ENCODE measurements at places on chromosomes 5 and 9. TPM values are rescaled to one million over a fixed set of nuclear protein-coding genes. Genes with fewer than 3 reads are reported as not detected.
A peak's percentile ranks its signal among the peaks of the same experiment; 100 is the strongest.

The IL33 gene
- total RNA-seq = 0.05 TPM

The DPYSL3 gene
- 42.7 TPM for total RNA-seq

DNA sequence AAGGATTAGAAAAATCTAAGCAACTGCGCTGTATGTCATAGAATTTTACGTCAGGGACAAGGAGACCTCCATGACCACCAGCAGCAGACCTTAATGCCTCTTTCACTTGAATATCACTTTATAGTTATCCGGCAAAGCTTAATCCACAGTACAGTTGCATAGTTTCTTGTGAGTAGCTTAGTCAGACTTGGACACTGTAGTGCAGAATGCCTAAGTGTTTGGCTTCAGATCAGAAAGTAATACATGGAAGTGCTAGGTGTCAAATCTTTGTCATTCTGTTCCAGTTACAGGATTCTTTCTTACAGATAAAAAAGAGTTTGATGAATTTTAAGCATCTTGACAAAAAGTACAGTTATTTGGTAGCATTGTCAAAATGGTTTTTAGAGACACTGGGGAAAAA lies 239.9 kb upstream of the PAPPA start:
- no peak for DNase-seq
- no peaks in the 10 kb centered on the region for H3K36me3 ChIP-seq
- H3K27me3 ChIP-seq = no peaks in the 10 kb centered on the region
- H3K27ac ChIP-seq = no peak overlapping the region

GRCh38 chr9:133163504-133164172 lies at the start of gene GBGT1:
GBGT1 (minus strand) TSS chr9:133163914; CDS start chr9:133162412, 1,502 bp downstream.
- H3K27me3 ChIP-seq = peaks cover 15% of the 10 kb centered on the region
- DNase-seq = peak; percentile 58
- H3K27ac ChIP-seq = no peak within 1 kb of the TSS
- H3K4me1 ChIP-seq = no peaks in the 10 kb centered on the region

DNA sequence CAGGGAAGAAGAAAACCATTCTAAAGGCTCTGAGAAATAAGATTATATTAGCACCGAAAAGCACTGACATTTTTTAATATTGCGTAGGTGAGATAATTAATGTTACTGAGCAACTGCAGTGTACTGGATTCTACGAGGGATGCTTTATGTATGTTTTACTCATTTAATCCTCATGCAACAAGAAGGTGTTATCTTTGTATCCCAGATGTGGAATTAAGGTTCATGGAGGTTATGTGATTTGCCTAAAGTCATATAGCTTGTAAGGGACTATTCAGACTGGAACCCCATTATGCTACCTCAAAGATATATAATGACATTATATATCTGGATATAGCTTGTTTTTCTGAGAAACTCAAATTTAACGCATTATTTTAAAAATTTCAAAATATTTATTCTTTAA lies 2.5 kb downstream of the FBXO4 start:
- H3K4me1 ChIP-seq = no peaks in the 10 kb centered on the region
- no peak overlapping the region for H3K27ac ChIP-seq
- H3K27me3 ChIP-seq = no peaks in the 10 kb centered on the region
- DNase-seq = no peak
- peaks cover 6% of the 10 kb centered on the region for H3K36me3 ChIP-seq

GRCh38 chr9:93091056-93091452 lies 5.0 kb upstream of the CARD19 start:
- peaks cover 3% of the 10 kb centered on the region for H3K4me1 ChIP-seq
- no peaks in the 10 kb centered on the region for H3K27me3 ChIP-seq
- H3K27ac ChIP-seq = no peak overlapping the region
- H3K4me3 ChIP-seq = no peak overlapping the region

The F2RL1 gene
- total RNA-seq = 0.02 TPM

- H3K4me1 ChIP-seq = no peaks in the 10 kb centered on the region
- H3K4me3 ChIP-seq = no peak overlapping the region
- peaks cover 21% of the 10 kb centered on the region for H3K36me3 ChIP-seq
- DNase-seq = no peak
These were observed 77.0 kb upstream of the DPYSL3 start for GRCh38 chr5:147586832-147587231.

- no peak overlapping the region for H3K27ac ChIP-seq
- H3K4me3 ChIP-seq = no peak overlapping the region
- DNase-seq = no peak
These were observed 51.8 kb downstream of the EHMT1 start for GRCh38 chr9:137670391-137671195.

DNA sequence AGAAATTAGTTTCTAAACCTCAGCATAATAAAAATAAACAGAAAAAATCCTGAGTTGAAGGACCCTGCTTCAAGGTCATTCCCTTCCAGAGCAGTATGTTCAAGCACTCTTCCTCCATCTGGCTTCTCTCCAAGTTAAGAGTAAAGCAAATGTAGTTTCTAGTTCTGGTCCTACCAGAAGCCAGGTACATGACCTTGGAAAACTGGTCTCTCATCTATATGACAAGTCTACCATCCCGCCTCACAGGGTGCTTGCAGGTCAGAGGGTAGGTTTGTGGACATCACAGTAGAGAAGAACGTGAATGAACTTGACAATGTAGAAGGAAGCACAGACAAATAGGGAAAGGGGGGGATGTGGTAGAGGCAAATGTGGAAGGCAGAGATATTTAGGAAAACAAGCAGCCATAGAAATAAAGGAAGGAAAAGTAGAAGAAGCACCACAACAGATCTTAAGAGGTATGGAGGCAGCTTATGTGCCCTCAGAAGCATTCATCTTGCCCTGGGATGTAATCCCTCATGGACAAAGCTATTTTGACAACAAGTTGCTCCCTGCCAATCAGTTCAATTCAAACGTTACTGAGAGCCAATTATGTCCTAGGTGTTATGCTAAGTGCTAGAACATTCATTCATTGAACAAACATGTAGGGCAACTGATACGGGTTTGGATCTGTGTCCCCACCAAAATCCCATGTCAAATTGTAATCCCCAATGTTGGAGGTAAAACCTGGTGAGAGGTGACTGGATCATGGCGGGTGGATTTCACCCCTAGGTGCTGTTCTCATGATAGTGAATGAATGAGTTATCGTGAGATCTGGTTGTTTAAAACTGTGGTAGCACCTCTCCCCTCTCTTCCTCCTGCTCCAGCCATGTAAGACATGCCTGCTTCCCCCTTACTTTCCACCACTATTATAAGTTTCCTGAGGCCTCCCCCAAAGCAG lies 23.7 kb upstream of the CTNNAL1 start:
- DNase-seq = no peak
- H3K36me3 ChIP-seq = peaks cover 58% of the 10 kb centered on the region
- peaks cover 6% of the 10 kb centered on the region for H3K4me1 ChIP-seq
- H3K27ac ChIP-seq = 0 out of 2 replicates have a peak overlapping the region, but pooled peaks have one; percentile 13
- no peak overlapping the region for H3K4me3 ChIP-seq

DNA sequence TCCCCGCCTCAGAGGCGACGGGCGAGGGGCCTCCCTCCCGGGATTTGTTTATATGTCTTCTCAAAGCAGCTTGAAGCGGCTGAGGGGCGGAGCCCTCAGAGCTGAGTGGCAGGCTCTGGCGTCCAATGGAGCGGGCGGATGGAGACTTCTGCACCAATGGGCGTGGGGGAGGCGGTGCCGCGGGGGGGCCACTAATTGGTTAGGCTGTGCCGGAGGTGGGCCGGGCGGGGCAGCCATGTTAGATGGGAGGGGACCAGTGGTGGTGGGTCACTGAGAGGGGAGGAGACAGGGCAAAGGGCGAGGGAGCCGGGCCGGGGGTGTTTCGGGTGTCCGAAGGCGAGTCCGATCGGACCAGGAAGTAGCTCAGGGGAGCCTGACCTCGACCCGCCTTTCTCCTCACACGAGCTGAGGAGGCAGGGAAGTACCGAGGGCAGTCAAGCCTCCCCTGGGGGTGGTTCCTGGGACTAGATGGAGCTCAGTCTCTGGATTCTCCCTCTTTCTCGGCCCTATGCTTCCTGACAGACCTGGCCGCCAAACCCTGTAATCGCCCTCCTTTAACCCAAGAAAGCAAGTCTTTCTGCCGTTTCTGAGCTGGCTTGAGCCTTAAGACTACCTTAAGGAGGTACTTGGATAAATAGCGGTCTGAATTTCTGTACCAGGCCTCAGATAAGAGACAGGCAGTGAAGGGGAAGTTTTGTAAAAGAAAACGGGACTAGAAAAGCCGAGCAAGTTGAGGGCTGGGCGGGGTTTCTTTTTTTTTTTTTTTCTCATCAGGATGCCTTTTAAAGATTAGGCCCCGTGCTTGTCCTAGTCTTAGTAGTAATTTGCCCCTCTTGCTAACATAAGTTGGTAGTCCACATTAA lies 1.1 kb downstream of the CREBRF start:
- peak overlapping the region; percentile 63 for H3K27ac ChIP-seq
- DNase-seq = peak; percentile 99
- peak overlapping the region; percentile 86 for H3K4me3 ChIP-seq
- H3K36me3 ChIP-seq = no peaks in the 10 kb centered on the region
- H3K27me3 ChIP-seq = no peaks in the 10 kb centered on the region
- peaks cover 3% of the 10 kb centered on the region for H3K4me1 ChIP-seq

The HMMR gene
- 74.1 TPM for total RNA-seq

DNA sequence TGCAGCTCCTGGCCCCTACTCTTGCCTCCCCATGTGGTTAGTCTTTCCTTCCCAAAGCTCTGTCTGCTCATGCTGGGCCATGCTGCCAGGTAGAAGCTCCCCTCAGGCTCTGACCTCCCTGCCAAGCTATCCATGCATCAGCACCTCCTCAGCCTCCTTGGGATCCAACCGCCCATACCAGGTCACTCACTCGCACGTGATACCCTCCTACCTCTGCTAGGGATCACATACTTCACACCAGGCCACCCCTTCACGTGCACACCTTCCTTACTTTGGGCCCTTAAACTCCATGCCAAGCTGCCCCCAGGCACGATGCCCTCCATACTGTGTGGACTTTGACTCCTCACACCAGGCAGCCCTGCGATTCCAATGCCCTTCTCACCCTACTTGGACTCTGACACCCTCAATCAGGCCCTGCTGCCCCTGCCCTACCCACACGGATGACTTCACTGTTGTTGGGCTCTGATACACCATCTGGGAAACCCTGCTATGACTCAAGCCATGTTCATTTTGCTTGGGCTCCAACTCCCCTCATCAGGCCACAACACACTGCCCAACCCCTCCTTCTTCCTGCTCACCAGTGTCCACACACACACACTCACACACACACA lies 34.1 kb downstream of the ZNF483 start:
- no peaks in the 10 kb centered on the region for H3K27me3 ChIP-seq
- H3K36me3 ChIP-seq = peaks cover 29% of the 10 kb centered on the region
- H3K4me3 ChIP-seq = no peak overlapping the region
- DNase-seq = no peak

GRCh38 chr9:108296056-108296455 lies 559.7 kb downstream of the ACTL7B start:
- H3K4me1 ChIP-seq = no peaks in the 10 kb centered on the region
- no peak overlapping the region for H3K27ac ChIP-seq
- no peaks in the 10 kb centered on the region for H3K36me3 ChIP-seq
- H3K4me3 ChIP-seq = no peak overlapping the region
- H3K27me3 ChIP-seq = no peaks in the 10 kb centered on the region

GRCh38 chr5:34003941-34004340 lies 3.9 kb downstream of the AMACR start:
- H3K36me3 ChIP-seq = no peaks in the 10 kb centered on the region
- peaks cover 10% of the 10 kb centered on the region for H3K4me1 ChIP-seq
- no peaks in the 10 kb centered on the region for H3K27me3 ChIP-seq
- H3K4me3 ChIP-seq = no peak overlapping the region

DNA sequence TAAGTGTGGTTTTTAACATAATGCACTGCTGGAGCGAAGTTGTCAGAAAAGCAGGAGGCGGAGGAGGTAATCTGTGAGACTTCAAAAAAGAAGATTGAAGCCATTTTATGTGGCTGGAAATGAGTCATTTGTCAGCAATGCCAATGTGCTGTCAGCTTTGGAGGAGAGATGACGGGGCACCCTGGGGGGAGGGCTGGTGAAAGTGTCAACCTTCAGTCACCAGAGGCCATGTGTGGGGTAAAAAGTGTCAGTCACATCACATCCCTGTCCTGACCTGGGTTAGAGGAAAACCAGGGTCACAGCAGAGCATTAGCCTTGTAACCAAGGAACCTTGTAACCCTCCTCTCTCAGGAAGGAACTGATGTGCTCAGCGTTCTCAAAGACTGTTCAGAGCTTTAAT lies 59.1 kb downstream of the TLR4 start:
- no peaks in the 10 kb centered on the region for H3K27me3 ChIP-seq
- no peak overlapping the region for H3K27ac ChIP-seq
- H3K4me1 ChIP-seq = no peaks in the 10 kb centered on the region
- no peak overlapping the region for H3K4me3 ChIP-seq

The C5orf22 gene
- total RNA-seq = 54.0 TPM

The PDGFRB gene
- 7.2 TPM for total RNA-seq

- H3K27me3 ChIP-seq = no peaks in the 10 kb centered on the region
- peaks cover 25% of the 10 kb centered on the region for H3K4me1 ChIP-seq
- no peak overlapping the region for H3K4me3 ChIP-seq
- no peaks in the 10 kb centered on the region for H3K36me3 ChIP-seq
- H3K27ac ChIP-seq = no peak overlapping the region
- DNase-seq = no peak
These were observed 280.3 kb downstream of the GADD45G start for GRCh38 chr9:89885156-89885555.

GRCh38 chr9:120435091-120435490 lies 144.9 kb downstream of the CDK5RAP2 start:
- H3K27me3 ChIP-seq = no peaks in the 10 kb centered on the region
- no peak for DNase-seq
- no peak overlapping the region for H3K27ac ChIP-seq

DNA sequence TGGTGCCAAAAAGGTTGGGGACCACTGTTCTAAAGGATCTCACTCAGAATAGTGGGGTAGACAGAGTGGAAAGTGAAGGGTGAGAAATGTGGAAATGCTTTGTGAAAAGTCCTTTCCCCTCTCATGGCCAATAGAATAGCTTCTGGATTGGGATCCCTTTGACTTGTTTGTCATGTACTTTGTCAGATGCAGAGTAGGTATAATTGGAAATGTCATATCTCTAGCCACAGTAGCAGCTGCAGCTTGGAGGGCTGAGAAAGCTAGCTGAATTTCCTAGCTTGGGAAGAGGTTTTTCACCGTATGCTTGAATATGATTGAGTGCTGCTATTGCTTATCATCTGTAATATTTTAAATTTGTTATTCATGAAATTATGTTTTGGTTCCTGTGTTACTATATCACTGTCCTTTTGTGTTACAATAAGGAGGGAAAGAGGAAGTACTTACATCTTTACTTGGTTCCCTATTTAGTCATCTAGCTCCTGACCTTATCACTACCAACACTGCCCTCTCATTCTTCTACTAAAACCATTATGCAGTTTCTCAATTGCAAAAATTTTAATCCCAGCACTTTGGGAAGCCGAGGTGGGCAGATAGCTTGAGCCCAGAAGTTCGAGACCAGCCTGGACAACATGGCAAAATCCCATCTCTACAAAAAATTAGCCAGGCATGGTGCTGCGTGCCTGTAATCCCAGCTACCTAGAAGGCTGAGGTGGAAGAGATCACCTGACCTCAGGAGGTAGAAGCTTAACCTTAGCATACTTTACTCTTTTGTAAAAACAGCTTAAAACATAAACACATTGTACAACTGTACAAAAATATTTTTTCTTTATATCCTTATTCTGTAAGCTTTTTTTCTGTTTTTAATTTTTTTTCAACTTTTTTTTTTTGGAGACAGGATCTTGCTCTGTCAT lies 12.4 kb downstream of the SLC30A5 start:
- no peak overlapping the region for H3K27ac ChIP-seq
- H3K36me3 ChIP-seq = peaks cover 72% of the 10 kb centered on the region
- H3K4me3 ChIP-seq = no peak overlapping the region
- no peaks in the 10 kb centered on the region for H3K27me3 ChIP-seq
- H3K4me1 ChIP-seq = no peaks in the 10 kb centered on the region

GRCh38 chr5:116402235-116402634 lies 172.4 kb downstream of the SEMA6A start:
- no peaks in the 10 kb centered on the region for H3K27me3 ChIP-seq
- no peaks in the 10 kb centered on the region for H3K36me3 ChIP-seq
- no peak overlapping the region for H3K4me3 ChIP-seq

All from SJCRH30 (cell line).